ENCODE measurements at places on chromosomes 6 and 20.

- no peak for ATAC-seq
Measured at GRCh38 chr6:161547617-161548016, 273.8 kb upstream of the AGPAT4 start.

GRCh38 chr6:157552820-157553485, 172.0 kb downstream of the ZDHHC14 start:
- ATAC-seq = no peak

DNA sequence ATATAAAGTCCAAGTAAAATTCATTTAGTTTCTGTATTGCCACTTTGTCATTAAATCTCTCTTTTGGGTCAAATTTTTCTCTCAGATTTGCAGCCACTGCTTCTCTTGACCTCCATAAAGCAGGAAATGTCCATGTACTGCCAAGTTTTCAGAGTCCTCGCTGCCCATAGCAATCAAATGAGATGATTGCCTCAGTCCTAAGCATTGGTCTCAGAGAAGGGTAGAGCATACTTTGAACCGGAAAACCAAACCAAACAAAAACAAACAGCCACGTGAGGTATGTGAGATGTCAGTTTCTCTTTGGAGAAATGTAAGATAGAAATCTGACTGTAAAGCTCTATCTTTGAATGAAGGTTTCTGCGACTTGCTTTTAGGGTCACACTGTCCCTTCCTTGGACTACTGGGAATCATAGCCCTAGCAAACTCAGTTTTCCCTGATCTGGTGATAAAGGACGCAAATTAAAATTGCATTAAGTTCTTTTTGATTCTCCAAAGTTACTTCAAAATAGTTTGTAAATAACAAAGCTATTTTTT, 505.4 kb upstream of the CITED2 start:
- no peak for ATAC-seq

GRCh38 chr6:132898376-132898775, 84.0 kb downstream of the RPS12 start:
- no peak for ATAC-seq

GRCh38 chr6:136880748-136881460, 41.2 kb upstream of the SLC35D3 start:
- ATAC-seq = no peak

Measured in SK-N-SH treated with all-trans-retinoic acid at 6 μM for 48 hours (cell line).